Sigmoid colon (tissue), 7 donors: ENCODE measurements at places on chromosomes 4 and X. TPM values are rescaled to one million over a fixed set of nuclear protein-coding genes. Genes with fewer than 3 reads are reported as not detected.
A peak's percentile ranks its signal among the peaks of the same experiment; 100 is the strongest.

DNA sequence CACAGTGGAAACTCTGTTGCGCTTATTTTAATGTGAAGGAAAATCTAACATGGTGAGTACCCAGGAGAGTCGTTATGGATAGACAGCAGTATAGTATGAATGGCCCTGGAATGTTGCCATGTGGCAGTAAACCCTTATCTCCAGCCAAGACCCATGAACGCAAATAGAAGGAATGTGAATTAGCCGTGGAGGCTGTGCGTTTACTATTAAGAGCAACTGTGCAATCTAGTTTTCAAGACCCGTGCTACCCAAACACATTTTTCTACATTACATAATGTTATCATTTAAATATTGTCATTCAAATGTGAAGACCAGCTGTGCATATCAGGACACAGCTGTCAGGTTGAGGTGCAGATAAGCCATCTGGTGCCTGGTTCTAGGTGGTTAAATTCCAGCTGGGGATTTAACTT is 13.3 kb upstream of the AGA start:
- DNase-seq: no peak

FAM53A gene
- 1.4 TPM for polyA plus RNA-seq

- no peak for DNase-seq
Measured at GRCh38 chr4:3469386-3470243, 6.5 kb downstream of the DOK7 start.

DNA sequence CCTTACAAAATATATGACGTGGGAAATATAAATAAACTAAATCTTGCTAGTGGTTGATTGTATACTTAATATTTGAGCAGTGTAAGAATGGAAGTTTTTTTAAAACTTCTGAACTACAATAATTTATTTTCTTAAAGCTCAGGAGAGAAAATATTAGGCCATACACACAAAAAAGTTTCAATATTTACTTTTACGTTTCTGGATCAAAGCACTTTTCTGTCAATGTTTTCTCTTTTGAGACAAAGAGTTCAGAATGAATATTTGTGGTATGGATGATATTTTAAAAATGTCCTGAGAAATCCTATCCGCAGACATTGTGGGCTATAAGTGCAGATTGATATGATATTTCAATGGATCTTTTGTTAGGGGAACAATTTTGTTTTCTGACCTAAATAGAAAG is 109.9 kb downstream of the TLL1 start:
- no peak for DNase-seq

USP17L24 gene
- not detected for polyA plus RNA-seq

DNA sequence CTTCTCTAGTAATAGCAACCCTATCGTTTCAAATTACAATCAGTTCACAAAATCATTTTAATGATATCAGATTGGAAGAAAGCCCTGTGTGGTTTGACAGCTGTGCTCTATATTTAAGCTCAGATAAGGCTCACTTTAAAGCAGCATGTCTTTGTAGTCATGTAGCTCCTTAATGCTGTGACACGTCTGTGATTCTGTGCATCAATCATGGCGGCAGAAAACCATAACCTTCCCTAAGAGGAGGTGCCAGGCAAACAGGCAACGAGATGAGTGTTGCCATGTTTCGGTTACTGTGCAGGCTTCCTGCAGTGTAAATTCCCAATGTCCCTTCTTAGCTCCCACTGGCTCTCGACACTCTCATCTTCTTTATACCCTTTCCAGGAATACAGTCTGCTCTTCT is 212.7 kb downstream of the GRID2 start:
- no peak for DNase-seq

DNA sequence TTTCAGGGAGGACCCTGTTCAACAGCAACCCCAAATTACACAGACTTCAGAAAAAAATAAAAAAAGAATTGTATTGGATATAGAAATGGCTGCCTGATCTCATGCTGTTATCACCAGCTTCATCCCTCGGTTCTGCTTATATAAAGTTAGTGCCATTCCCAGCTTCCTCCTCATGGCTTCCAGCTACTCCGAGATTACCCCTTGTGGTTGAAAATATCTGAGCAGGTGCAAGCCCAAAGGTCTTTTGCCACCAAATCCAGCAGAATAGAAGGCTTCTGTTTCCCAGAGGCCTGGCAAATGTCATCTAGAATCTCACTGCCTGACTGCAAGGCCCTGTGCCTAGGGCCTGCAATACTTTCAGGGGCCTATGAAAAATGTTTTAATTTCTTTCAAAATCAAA is 13.8 kb upstream of the HPGDS start:
- DNase-seq: no peak

DNA sequence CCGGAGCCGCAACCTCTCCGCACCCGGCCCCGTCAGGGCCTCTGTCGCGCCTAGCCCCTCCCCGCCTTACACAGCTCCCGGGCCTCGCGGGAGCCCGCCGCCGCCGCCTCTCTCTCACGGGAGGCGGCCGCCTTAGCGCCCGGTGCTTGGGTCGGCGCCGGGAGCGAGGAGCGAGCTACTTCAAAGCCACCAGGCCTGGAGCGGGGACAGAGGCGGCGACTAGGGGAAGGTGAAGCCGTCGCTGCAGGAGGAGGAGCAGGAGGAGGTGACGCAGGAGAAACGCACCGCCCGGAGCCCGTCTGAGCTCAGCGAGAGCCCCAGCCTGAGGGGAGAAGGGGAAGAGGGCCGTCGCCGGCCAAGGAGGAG is 250 bp downstream of the USP9X start:
- peak; percentile 86 for DNase-seq

DNA sequence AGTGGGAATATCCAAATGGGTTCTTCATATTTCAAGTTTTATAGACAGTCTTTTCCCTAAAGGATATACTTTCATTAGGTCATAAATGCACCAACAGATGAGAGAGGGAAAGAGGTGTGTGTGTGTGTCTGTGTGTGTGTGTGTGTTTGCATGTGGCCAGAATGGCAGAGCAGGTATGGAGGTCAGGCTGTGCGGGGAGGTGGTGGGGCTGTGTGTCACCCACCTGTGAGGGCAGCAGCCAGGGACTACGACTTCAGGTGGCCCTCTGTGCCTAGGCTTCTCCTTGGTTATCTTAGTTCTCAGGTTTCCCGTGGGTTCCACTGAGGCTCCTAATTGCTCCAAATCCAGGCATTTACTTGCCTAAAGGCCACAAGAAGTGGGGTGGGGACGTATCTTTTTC is 14.6 kb downstream of the HAND2 start:
- no peak for DNase-seq

DNA sequence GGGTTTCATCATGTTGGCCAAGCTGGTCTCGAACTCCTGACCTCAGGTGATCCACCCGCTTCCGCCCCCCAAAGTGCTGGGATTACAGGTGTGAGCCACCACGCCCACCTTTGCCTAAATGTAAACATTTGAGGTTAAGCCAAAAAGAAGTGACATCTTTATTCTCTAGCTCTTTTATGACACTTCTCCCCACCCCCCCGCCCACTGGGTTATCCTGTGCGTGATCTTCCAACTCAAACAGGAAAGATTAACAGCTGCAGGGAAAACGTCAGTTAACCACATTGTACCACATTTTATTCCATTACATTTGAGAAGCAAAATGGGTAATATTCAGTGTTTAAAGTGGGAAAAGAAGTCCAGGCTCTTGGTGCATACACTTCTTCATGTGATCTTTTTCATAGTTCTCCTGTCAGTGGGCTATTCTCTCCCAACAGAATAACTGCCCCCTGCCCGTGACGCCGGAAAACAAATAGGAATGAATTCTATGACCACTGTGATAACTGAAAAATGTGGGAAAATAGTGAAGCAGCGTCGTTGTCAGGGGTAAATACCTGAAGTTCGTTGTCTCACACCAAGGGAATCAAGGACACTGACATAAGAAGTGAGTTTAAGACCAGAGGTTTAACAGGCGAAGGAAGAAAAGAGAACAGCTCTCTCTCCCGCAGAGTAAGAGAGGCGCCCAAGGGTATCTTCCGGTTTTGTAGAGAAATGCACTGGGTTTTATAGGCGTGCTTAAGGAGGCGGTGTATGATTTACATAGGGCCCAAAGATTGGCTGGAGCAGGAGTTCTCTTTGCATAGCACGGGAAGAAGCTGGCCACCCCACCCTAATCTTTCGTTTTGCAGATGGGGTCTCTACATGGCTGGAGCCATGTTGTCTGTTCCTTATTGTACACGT is 9.7 kb upstream of the SRD5A3 start:
- no peak for DNase-seq

DNA sequence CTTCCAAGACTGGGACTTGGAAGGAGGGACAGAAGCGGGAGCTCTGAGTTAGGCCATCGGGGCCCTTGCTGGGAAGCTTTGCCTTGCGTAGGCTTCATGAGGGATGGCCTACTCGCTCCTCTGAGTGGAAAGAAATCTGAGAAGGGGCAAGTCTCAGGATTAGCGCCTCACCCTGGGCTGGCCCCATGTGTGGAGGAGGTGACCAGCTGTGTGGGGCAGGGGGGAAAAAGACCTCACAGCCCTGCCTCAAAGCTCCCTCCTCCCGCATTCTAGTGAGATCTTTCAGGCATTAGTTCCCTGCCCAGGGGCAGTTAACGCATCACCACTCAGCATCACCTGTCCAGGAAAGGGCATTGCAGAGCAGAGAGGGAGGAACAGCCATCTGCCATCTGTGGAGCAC is 156.1 kb downstream of the ENPP6 start:
- DNase-seq: no peak

DNA sequence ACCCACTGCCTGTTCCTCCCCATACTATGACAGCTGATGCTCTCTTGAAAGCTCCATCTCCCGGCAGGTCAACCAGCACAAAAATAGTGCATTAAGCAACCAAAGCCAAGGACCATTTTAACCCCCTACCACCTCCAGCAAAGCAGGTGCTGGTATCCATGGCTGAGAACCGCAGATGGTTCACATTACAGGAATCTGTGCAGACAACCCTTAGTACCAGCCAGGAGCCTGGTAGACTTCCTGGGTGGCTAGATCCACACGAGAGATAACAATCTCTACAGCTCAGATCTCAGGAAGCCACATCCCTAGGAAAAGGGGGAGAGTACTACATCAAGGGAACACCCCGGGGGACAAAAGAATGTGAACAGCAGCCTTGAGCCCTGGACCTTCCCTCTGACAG is 248.0 kb downstream of the FGF13 start:
- no peak for DNase-seq

- no peak for DNase-seq
Measured at GRCh38 chr4:186557486-186557885, 2.1 kb upstream of the MTNR1A start.

- no peak for DNase-seq
Measured at GRCh38 chrX:134144231-134144630, 92.8 kb upstream of the CCDC160 start.

DNA sequence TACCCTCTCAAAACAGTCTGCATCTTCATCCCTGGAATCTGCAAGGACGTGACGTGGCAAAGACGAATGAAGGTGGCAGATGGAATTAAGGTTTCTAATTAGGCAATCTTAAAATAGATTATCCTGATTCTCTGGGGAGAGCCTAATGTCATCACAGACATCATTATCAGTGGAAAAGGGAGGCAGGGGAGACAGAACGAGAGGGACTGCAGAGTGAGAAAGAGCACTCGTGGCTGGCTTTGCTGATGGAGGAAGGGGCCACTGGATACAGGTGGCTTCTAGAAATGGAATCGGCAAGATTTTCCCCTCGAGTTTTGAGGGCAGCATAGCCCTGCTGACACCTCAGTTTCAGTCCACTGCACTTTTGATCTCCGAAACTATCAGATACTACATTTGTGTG is 110.6 kb downstream of the ASMT start:
- DNase-seq: no peak

- DNase-seq: no peak
Measured at GRCh38 chr4:13665701-13666660, 38.5 kb upstream of the BOD1L1 start.

GRCh38 chrX:13647709-13648212 is 5.2 kb upstream of the TCEANC start:
- peak; percentile 73 for DNase-seq

DNA sequence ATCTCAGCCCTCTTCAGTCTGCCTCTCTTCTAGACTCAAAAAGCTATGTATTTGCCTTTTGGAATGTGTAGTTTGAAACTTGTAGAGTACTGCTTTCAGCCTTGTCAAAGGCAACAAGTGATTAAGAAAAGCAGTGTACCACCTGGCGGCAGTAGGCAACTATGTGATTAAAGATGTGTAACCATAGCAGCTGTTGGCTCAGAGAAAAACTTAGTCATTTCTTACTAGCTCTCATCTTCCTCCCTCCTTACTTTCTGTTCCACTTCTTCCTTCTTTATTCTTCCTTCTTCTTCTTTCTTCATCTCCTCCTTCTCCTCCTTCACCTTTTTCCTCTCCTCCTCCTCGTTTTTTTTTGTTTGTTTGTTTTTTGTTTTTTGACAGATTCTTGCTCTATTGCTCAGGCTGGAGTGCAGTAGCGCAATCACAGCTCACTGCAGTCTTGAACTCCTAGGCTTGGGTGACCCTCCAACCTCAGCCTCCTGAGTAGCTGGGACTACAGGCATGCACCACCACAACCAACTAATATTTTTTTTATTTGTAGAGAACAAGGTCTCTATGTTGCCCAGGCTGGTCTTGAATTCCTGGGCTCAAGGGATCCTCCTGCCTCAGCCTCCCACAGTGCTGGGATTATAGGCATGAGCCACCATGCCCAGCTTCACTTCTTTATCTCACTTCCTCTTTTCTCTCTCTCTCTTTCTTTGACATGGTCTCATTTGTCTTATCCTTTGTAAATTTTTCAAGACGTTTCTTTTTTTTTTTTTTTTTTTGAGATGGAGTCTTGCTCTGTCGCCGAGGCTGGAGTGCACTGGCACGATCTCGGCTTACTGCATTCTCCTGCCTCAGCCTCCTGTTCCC is 32.6 kb downstream of the ABHD18 start:
- DNase-seq: no peak

DNA sequence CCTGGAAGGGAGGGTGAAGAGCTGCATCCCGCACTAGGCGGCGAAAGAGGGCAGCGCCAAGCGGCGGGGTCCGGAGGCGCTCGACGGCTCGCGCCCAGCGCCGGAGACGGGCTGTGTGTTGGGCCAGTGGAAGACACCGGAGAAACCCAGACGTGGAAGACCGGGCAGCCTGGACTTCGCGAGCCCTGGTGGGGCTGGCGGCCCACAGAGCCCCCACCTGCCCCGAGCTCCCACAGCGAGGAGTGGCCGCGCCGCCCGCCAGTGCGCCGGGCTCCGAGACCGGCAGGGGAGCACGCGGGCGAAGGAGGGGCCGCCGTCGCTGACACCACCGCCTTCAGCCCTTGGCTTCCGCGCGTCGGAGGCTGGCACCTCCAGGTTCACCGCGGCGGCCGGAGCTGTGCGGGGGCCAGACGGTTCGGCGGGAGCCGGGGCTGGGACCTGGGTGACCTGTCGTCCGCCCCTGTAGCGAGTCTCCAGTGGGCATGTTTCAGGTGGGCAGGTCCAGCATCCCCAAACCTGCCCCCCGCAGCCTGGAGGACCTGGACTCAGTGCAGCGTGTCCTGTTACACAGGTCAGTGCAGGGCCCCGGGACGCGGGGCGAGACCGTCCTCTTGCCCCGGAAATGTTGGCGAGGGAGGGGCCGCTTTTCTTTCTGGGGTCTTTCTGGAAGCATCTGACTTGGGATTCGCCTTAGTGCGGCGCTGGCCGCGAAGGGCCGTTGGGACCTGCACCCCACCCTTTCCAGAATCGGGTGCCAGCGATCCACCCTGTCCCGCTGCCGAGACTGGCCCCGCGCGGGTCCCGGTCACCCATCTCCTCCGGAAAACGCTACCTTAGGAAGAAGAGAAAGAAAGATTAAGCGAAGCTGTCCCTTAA is 9.6 kb upstream of the INTU start:
- DNase-seq: no peak

- DNase-seq: no peak
Measured at GRCh38 chrX:11364835-11365234, 71.6 kb downstream of the AMELX start.
